ENCODE measurements at places on chromosomes 1 and 21.

- DNase-seq: peak; percentile 27
Measured at GRCh38 chr1:75233302-75233929, 99.2 kb downstream of the LHX8 start.

DNA sequence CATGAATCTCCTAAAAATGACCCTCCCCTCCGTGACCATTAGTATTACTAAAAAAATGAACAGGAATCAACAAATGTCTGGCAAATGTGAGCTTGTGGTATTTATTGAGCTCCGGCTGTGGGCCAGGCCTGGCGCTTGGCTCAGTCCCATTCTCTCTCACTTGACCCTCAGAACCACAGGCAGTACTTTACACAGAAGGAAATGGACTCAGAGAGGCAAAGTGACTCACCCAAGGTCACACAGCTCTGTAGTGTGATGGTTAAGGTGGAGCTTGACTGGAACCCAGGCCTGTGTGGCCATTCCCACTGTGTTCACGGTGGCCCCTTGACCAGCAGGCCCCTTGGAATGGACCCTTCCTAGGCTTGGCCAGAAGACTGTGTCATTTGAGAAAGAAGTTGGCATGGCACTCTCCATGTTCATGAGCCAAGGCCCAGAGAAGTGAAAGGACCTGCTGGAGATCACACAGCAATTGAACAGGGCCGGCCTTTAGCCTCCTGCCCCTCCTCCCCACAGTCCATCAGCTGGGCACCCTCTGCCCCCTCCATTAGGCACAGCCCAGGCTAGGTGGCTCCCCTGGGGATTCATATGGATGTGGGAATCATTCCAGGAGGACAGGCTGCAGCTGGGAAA, 32.1 kb downstream of the FAM151A start:
- DNase-seq: no peak

DNA sequence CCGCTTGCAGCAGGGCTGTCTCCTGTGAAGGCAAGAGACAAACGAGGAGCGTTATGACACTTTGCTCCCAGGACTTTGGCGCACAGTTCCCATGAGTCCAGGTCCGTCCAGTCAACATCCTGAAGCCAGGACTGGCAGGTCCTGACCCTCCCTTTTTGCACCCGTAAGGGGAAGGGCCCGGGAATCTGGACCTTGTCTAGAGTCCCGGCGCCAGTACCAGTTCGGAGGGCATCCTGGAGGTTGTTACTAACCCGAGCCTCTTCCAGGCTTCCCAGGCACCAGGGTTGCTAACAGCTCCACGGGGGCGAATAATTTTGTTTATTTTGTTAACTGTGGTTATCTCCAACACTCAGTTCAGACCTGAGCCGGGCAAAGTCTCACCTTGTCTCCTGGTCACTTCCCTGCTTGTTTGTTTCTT, 682 bp upstream of the RWDD3 start:
- no peak for DNase-seq

GRCh38 chr1:6580119-6580592, 362 bp downstream of the ZBTB48 start:
- no peak for DNase-seq

GRCh38 chr1:26477446-26478152, 5.4 kb downstream of the HMGN2 start:
- DNase-seq: no peak

GRCh38 chr21:34912022-34912945, 136.8 kb downstream of the RUNX1 start:
- DNase-seq: no peak

DNA sequence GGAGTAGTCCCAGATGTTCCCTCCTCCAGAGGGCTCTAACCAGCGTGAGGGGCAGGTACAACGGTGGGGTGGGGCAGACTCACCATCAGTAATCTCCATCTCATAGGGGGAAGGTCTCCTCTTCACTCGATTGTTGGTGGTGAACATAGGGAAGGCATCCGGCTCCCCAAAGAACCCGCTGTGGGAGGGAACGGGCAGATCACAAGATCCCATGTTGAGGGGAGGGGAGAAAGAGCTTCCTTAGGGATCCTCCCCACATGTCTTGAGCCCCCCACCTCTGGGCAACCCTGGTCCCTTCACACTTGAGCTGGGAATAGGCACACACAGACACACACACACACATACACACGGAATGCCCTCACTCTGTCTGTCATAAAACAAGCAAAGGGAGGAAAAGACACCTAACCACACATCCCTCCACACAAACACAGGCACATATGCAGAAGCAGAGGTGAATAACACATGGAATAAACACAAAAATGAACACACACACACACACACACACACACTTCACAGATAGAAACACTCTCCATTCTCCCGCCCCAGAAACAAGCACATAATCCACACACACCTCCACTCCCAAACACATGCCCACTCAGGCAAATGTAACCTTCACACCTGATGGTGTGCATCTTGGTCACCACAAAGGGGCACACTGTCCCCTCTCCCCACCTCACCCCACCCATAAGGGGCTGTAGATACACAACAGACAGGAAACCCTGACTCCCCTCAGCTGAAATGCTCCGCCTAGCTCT, 7.9 kb downstream of the TAL1 start:
- DNase-seq: no peak

- DNase-seq: no peak
Measured at GRCh38 chr1:170414989-170415709, 116.8 kb upstream of the GORAB start.

GRCh38 chr1:157958263-157958662, 35.2 kb upstream of the KIRREL1 start:
- no peak for DNase-seq

GRCh38 chr21:46621457-46622182, 13.9 kb upstream of the PRMT2 start:
- no peak for DNase-seq

- no peak for DNase-seq
Measured at GRCh38 chr1:25615563-25616094, 962 bp upstream of the MAN1C1 start.

DNA sequence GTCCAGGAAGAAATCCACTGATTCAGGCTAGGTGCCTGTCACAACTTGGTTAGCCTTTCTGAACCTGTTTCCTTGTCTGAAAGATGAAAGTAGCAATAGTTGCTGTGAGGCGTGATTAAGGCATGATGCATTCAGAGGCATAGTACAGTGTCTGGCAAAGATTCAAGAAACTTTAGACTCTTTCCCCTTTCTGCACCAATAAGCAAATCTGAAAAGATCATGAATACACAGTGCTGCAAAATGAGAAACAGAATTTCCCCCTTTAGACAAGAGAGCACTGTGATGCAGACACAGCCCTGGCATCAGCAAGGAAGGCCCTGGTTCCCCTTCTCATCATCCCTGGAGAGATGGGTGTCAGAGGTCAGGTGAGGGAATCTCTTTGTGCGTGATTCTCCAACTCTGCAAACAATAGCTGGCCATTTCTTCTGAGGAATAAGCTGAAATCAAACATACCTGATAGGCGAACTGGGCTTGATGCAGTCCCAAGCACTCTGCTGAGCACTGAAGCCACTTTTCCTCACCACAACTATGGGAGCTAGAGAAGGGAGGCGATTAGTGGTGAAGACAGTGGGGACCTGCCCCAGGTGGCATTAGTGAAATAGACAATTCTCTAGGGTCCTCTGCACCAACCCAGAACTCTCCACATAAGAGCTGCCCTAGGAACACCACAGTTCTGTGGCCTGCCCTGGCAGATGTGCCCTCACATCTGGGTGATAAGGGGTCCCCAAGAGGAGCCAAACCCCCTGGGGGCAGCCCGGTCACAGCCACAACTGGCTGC, 41.7 kb downstream of the ITPKB start:
- peak; percentile 10 for DNase-seq

DNA sequence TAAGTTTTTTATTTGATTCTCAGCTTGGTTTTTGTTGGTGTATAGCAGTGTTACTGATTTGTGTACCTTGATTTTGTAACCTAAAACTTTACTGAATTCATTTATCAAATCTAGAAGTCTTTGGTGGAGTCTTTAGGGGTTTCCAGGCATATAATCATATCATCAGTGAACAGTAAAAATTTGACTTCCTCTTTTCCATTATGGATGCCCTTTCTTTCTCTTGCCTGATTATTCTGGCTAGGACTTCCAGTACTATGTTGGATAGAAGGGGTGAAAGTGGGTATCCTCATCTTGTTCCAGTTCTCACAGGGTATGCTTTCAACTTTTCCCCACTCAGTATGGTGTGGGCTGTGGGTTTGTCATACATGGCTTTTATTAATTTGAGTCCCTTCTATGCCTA, 23.6 kb upstream of the MAB21L3 start:
- no peak for DNase-seq

DNA sequence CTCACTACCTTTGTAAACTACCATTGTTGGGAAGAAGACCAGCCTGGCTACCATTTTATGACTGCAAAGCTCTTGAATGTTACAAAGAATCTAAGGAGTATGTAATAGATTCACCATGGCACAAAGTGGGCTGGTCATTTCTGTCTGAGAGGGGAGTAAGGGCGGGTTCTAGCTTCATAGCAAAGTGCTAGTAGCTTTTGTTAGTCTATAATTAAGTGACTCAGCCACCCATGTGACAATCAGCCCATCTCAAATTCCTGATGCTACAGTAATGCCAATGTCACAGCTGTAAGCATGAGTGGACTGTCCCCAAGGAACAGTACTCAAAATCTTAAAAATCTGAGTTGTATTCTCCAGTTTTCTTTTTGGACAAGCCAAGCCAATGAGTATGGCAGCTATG, 15.4 kb upstream of the OTUD3 start:
- DNase-seq: peak; percentile 15

GRCh38 chr1:47192458-47193384, 2.9 kb upstream of the PDZK1IP1 start:
- DNase-seq: peak; percentile 44

DNA sequence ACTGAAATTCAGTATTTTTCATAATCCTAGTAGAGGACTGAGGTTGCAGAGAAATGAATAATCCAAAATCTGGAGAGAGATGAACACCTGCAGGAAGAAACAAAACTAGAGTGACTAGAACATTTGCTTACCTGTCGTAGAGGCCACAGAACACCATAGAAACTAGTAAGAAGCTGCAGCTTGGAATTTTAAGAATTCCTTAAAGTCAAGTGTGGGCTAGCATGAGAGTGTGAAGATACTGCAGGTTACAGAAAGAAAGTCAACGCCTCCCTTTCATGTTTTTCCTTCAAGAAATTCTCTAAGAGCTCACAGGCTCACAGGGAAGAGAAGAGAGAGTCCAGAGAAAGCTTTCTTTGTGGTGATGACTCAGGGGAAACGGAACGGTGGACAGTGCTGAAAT, 633.7 kb downstream of the LRRIQ3 start:
- DNase-seq: no peak

- no peak for DNase-seq
Measured at GRCh38 chr1:25111706-25112105, 120.6 kb downstream of the SYF2 start.

DNA sequence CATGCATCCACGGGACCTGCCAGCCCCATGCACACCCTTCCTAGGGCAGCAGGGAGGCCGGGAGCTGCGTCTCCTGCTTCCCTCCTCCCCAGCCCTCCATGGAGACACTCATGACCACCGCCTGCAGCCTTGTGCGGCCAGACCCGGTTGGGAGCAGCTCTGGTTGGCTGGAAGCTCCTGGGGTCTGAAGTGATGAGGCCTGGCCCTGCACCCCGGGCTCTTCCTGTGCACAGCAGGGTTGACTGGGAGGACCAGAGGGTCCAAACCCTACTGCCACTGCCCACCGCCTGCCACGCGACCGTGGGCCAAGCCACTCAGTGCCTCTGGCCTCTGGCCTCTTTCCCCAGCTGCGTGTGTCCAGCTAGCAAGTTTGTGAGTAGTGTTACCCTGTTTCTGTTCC, 111.1 kb upstream of the COL6A1 start:
- no peak for DNase-seq

GRCh38 chr1:6239950-6240768, 3.8 kb upstream of the HES3 start:
- DNase-seq: no peak

DNA sequence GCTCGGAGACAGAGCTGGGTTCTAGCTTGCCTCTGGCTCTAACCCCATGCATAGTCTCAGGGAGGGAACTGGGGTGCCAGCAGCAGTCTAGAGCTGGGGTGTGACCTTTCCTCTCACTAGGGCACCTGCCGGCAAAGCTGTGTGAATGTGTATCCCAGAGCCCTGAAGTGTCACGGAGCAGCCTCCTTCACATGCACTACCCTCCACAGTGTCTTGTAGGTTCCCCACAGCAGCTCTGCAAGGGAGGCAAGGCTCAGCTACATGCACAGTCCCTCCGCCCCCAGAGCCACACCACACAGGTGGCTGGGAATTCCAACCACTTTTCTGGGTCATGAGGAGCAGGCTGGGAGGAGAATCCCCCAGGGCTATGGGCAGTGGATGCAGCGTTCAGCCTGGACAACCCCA, 7.7 kb upstream of the HPCA start:
- no peak for DNase-seq

GRCh38 chr1:7172804-7173203, 387.6 kb downstream of the CAMTA1 start:
- peak; percentile 11 for DNase-seq

DNA sequence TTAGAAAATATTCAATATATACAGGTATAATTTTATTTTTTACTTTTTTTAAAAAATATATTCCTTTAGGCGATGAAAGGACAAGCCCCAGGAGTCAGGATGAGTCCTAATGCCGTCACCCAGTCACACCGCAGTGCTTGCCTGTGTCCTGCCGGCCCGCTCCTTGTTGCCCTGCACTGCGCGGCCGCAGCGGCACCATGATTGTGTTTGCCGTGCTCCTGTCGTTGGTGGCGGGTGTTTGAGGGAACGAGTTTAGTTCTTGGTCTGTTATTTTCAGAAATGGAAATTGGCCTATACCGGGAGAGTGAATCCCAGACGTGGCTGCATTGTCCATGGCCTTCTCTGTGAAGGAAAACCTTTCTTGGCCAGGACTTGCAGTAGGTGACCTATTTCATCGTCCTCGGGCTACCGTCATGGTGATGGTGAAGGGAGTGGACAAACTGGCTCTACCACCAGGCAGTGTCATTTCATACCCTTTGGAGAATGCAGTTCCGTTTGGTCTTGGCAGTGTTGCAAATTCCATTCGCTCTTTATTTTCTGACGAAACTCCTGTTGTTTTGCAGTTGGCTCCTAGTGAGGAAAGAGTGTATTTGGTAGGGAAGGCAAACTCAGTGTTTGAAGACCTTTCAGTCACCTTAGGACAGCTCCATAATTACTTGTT, 45.9 kb upstream of the CRB1 start:
- no peak for DNase-seq

Data from RCC 7860 (cell line).